ENCODE measurements at places on chromosomes 7 and 10. TPM values are rescaled to one million over a fixed set of nuclear protein-coding genes. Genes with fewer than 3 reads are reported as not detected.

GRCh38 chr7:93883917-93884345, 6.6 kb downstream of the TFPI2 start:
- no peak for DNase-seq

BAIAP2L1 gene
- total RNA-seq, result 47.6 TPM

SPDYE1 gene
- total RNA-seq, result not detected

GRCh38 chr7:48250441-48250951, 79.2 kb downstream of the ABCA13 start:
- peak; percentile 45 for DNase-seq

- DNase-seq, result no peak
Observed at GRCh38 chr7:114944745-114945625, 23.1 kb downstream of the MDFIC start.

DNA sequence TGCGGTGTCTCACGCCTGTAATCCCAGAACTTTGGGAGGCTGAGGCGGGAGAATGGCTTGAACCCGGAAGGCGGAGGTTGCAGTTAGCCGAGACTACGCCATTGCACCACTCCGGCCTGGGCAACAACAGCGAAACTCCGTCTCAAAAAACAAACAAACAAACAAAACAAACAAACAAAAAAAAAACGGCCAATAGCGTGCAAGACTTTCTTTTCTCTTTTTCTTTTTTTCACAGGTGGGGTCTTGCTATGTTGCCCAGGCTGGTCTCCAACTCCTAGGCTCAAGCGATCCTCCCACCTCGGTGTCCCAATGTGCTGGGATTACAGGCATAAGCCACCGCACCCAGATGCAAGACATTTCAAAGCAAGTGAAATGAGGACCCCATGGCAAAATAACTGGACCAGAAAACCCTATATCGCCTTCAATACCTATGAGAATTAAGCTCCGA, 1.6 kb downstream of the PSAP start:
- DNase-seq, result no peak

TMEM176A gene
- not detected for total RNA-seq

MPP7 gene
- 5.1 TPM for total RNA-seq

ELFN1 gene
- 0.10 TPM for total RNA-seq

GRCh38 chr7:30303312-30304039, 19.1 kb downstream of the ZNRF2 start:
- DNase-seq, result no peak

DNA sequence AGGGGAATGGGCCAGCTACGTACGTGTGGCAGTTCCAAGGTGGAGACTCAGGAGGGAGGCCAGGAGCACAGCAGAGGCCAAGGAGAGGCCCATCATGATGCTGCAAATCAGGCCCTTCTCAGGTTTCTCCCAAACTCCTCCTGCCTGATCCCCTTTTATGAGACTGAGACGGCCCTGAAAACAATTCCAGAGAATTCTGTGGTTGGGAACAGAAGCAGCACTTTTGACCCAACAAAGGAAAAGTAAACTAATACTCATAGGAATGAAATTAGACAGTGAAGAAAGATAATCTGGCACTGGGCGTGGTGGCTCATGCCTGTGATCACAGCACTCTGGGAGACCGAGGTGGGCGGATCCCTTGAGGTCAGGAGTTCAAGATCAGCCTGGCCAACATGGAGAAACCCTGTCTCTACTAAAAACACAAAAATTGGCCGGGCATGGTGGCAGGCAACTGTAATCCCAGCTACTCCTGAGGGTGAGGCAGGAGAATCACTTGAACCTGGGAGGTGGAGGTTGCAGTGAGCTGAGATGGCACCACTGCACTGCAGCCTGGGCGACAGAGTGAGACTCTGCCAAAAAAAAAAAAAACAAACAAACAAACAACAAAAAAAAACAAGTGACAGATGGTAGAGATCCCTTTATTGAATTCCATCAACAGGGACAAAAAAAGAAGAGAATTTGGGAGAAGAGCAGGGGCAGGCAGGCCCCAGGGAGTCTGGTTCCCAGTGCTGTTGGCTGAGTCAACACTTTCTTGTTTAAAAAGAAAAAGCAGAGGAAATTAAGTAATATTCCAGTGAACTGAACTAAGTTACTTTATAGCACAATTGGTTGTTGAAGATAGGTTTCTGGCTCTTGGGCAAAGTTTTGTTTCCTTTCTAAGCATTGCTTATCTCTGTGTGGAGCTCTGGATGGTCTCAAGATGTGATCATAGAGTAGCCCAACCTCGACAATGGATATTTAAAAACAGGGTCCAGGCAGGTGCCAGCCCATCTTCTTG, at the start of gene CCL26:
CCL26 (minus strand) TSS at position 131 of the 997 bp plus-strand sequence; CDS start at position 96, 35 bp downstream.
- DNase-seq, result no peak

DNA sequence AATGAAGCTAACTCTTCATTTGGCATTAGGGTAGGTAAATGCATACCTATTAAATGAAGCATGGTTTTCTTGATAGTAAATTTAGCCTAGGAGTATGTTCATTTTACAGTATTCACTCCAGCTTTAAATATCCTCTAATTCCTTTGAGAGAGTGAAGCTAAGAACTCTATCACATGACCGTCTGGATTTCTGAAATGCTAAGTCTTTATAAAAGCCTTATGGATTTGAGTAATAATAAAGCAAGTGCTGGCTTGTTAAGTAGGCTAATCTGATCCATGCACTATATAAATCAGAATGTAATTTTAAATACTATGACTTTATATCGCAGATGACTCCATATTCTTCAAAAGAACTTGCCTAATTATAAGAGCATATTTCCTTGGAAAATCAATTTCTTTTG, 64.8 kb downstream of the REEP3 start:
- peak; percentile 72 for DNase-seq

DNA sequence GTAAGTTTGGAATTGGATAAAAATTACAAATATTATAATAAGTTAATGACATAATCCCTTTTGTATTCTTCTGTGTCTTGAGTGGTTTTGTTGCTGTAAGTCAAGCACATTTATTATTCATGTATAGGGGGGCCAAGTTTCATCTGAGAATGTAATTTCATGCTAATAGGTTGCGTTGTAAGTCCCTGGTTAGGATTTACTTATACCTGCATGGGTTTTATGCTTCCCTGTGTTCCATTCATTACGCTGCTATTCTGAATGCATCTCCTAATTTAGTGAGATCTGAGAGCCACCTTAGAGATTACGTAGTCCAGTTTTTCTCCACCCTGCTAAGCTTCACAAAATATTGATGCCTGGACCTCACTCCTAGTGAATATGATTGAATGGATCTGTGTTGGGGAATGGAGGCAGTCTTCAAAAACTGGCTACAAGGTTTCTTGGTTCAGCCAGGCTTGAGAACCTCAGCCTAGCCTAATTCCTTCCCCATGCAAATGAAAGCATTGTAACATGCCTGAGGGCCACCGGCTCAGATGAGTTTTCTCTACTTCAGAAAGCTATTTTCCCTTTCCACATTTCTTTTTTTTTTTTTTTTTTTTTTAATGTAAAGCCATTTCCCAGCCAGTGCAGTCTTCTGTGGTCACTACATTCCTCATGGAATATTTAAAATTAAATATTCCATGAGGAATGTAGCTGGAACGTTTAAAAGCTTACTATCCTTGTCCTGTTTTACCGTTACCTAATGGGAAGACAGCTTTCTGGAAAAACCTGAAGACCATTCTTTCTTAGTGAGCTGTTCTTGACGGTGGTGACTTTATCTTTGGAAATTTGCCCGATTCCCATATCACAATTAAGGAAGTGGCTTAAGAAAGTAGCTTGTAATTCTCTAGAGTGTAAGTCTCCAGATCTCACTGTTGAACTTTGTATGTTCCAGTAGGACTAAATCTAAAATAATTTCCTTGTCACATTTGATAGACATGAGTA, 16.0 kb downstream of the PAPSS2 start:
- peak; percentile 74 for DNase-seq

DNA sequence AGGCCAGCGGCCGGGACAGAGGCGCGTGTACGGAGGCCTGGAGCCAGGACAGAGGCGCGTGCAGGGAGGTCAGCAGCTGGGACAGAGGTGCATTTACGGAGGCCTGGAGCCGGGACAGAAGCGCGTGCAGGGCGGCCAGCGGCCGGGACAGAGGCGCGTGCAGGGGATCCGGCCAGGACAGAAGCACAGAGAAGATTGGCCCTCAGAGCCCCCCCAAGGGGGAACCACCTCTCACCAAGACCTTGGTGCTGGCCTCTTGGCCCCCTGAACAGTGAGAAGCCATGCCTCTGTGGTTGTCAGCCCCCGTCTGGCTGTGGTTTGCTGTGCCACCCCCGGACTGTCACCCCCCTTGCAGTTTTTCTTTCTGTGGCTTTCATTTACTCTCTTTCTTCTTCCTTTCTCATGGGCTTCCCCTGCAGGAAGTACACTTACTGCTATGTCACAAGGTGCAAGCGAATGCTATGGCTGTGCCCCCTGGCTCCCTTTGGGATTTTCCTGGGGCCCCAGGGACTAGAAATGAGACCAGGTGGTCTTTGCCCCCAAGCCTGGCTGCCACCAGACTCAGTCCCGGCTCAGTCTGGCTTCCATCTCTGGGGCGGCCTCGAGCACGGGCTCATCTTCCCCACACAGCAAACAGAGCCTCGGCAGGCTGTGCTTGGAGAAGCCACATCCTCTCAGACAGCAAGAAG, 41.1 kb downstream of the INSIG1 start:
- no peak for DNase-seq

DNA sequence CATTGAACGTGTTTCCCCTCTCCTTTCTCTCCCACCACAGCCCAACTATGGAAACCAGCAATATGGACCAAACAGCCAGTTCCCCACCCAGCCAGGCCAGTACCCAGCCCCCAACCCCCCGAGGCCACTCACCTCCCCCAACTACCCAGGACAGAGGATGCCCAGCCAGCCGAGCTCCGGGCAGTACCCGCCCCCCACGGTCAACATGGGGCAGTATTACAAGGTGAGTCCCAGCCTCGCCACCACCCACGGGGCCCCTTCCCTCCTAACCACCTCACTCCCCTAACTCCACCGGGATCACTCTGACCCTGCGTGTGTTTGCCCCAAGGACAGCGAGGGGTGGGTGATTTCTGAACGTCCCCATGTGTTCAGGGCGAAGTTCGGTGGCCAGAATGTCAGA, 50.8 kb upstream of the PPIF start:
- DNase-seq, result no peak

GRCh38 chr7:13682626-13683025, 306.8 kb downstream of the ETV1 start:
- DNase-seq, result no peak

GRCh38 chr7:129343099-129343700, 91.0 kb upstream of the STRIP2 start:
- peak; percentile 45 for DNase-seq

ADAM8 gene
- 137 TPM for total RNA-seq

- peak; percentile 68 for DNase-seq
Observed at GRCh38 chr10:61628151-61628874, 34.4 kb upstream of the CABCOCO1 start.

DNA sequence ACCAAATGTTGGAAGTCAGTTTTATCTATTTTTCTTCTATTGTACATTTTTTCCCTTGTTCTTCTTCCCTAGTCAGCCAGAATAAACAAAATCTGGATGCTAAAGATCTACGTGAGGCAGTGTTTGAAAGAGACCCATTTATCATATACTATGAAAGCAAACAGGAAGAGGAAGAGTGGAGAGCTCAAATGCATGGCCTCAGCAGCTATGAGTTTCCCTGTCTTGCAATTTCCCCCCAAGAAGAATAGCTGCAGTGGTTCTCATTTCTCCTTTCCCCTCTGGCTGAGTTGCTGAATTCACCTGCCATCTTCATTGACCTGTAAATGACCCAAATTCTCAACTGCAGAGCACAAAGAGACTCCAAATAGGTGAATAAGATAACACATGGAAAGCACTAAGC, 347.1 kb upstream of the NRP1 start:
- no peak for DNase-seq

DNA sequence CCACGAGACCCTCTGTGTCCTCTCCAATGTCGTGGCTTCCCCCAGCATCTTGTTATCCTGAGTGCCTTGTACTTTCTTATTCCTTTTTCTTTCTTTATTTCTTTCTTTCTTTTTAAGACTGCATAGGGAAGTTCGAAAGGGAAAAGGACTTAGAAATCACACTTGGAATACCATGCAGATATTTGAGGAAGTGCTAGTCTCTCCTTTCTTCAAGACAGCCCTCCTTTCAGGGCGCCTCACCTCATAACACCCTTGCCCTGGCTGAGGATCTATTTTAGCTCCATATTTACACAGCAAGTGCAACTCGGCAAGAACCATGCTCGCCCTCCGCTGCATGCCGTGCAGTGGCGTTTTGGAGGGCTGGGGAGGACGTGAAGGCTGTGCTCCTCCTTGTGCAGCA, 232.3 kb upstream of the GLI3 start:
- DNase-seq, result no peak

- DNase-seq, result no peak
Observed at GRCh38 chr10:51080311-51081006, 6.2 kb downstream of the PRKG1 start.

EIF5AL1 gene
- total RNA-seq, result 0.31 TPM

ANKRD2 gene
- total RNA-seq, result 1.6 TPM

DNA sequence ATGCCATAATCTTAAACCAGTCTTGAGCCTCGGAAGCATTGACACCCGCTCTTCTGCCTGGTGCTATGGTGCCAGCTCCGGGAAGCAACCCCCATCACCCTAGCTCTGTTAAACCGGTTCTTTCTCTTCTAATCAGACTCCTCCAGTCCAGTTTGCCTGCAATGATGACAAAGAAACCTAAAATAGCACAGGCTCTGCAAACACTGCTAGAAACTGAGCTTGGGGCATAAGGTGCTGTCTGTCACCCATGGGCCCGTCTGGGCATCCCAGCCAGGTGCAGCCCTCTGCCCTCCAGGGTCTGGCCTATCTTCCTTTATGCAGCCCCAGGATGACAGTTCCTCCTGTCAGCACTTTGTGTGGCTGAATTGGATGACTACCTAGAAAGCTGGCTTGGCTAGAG, 14.2 kb upstream of the CAMK2G start:
- DNase-seq, result peak; percentile 90

GRCh38 chr10:14539176-14539575, 208.5 kb upstream of the FRMD4A start:
- no peak for DNase-seq

GRCh38 chr7:3655635-3656034, 354.6 kb downstream of the SDK1 start:
- no peak for DNase-seq

DNA sequence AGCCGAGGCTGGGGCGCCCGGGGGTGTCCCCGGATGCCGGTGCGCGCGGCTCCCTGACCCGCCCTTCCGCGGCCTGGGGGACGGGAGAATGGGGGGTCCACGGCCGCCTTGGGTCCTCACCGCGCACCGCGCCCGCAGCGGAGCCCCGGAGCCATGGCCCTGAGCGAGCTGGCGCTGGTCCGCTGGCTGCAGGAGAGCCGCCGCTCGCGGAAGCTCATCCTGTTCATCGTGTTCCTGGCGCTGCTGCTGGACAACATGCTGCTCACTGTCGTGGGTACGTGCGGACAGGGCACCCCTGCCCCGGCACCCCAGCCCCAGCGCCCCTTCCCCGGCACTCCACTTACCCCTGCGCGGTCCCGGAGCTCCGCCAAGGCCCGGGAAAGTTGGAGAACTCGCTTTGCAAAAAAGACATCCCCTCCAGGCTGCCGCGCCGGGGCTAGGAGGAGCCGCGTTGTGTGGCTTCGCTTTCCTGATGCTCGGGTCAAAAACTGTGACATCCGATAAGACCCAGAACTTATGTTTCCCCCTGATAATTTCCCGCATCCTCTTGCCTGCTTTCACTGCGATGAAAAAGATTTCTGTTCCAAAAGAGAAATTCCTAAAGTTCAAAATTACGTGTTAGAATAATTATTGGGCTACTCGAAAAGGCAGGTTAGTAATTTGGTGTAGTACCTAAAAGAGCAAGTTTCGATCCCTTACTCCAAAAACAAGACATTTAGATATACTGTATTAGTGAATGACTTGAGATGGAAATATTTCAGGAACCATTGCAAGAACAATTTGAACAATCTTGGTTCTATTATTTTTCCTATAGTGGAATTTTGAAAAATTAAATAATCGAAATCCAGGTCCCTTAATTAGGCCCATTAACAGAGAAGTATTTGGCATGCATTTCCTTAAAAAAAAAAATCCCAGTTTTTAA, 888 bp downstream of the SLC18A2 start:
- DNase-seq, result no peak
